ENCODE measurements at places on chromosomes 11 and 22. TPM values are rescaled to one million over a fixed set of nuclear protein-coding genes. Genes with fewer than 3 reads are reported as not detected.

The CD3G gene
- not detected for total RNA-seq

The SLC17A6 gene
- not detected for total RNA-seq

The LMO1 gene
- not detected for total RNA-seq

The OR52A1 gene
- not detected for total RNA-seq

The TRIM48 gene
- not detected for total RNA-seq

The OR9G1 gene
- not detected for total RNA-seq

Measured in dermis lymphatic vessel endothelial cell (primary cell).